ENCODE measurements at places on chromosomes 6 and 20. TPM values are rescaled to one million over a fixed set of nuclear protein-coding genes. Genes with fewer than 3 reads are reported as not detected.

Gene BCL2L1
- total RNA-seq: 30.4 TPM

Gene RAB44
- total RNA-seq: not detected

Gene TCEA2
- 26.5 TPM for total RNA-seq

DNA sequence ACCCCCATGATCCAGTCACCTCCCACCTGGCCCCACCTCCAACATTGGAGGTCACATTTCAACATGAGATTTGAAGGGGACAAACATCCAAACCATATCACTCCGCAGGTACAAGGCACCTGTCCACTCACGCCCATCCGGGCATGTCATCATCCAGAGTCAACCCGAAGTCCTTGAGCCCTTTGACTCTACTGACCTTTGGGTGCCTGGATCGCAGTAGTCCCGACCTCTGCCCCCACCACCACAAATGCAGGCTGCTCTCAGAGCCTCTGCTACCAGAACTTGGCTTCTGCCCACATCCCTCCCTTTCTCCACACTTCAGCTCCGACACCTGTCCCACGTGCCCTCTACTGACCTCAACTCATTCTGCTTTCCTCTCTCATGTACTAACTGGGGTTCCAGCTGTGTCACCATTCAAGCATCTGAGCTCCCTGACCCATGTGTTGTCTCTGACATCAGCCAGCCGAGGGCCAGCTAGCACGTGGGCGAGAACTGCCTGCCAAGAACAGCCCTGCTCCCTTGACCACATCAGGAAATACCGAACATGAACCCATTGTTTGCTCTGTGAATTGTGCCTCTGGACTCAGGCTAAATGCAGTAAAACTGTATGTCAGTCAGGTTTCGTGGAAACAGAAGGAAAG, 498.3 kb upstream of the SULF2 start:
- no peak for DNase-seq

GRCh38 chr6:1538810-1539478, 70.8 kb upstream of the FOXC1 start:
- no peak for DNase-seq

GRCh38 chr6:44548319-44548718, 160.8 kb downstream of the CDC5L start:
- no peak for DNase-seq

DNA sequence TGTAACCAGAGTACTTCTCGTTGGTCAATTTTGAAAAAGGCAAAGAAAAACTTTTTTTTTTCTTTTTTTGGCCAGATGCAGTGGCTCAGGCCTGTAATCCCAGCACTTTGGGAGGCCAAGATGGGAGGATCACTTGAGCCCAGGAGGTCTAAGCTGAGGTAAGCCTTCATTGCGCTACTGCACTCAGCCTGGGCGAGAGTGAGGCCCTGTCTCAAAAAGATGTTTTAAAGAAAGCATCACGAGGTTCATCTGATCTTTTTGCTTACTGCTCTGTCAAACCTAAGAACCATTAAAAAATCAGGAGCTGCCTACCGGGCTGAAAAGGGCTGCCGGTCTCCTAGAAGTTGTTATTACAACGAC, 607 bp downstream of the LYRM2 start:
- peak; percentile 10 for DNase-seq

GRCh38 chr20:17934141-17934862, 34.3 kb downstream of the SNX5 start:
- no peak for DNase-seq

GRCh38 chr6:34964564-34964963, 75.5 kb downstream of the ANKS1A start:
- DNase-seq: peak; percentile 34

Gene CD164
- 67.1 TPM for total RNA-seq

DNA sequence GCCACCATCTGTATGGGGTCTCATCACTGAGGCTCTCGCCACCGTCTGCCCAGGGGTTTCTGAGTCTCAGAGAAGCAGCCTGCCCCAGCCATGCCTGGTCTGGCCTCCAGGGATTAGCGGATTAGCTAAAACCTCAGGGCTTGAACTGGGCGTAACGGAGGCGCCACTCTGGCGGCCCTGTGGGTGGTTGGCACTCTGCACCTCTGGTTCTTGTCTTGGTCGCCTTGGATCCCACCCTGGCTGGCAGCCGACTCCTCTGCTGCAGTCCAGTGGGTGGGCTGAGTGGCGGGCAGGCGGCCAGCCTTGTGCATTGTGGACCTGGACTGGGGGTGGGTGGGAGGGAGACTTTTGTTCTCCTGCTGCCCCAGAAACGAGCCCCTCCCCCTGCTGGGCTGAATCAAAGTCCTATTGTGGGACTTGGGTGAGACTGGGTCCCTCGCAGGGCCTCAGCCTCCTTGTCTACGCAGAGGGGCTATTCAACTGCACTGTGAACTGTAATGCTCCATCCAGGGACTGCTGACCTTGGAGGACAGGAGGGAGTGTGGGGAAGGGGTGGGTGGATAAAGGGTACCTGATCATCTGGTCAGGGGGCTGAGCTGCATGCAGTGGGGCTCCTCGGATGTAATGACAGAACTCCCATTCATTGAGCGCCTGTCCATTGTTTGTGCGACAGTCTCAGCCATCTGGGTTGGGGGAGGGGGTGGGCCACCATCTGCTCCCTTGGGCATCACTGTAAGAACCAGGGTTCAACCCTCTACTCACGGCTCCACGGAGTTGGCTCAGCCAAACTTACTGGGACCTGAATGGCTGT, 23.9 kb downstream of the SUN5 start:
- no peak for DNase-seq

Gene FERMT1
- 1.1 TPM for total RNA-seq

Gene EDN1
- total RNA-seq: 6.3 TPM

Gene SIGLEC1
- total RNA-seq: 0.82 TPM

Gene ISM1
- 0.54 TPM for total RNA-seq

Gene SMLR1
- not detected for total RNA-seq

Gene SLC22A2
- 0.36 TPM for total RNA-seq

Gene VARS2
- 49.5 TPM for total RNA-seq

Gene DEFB114
- total RNA-seq: not detected

DNA sequence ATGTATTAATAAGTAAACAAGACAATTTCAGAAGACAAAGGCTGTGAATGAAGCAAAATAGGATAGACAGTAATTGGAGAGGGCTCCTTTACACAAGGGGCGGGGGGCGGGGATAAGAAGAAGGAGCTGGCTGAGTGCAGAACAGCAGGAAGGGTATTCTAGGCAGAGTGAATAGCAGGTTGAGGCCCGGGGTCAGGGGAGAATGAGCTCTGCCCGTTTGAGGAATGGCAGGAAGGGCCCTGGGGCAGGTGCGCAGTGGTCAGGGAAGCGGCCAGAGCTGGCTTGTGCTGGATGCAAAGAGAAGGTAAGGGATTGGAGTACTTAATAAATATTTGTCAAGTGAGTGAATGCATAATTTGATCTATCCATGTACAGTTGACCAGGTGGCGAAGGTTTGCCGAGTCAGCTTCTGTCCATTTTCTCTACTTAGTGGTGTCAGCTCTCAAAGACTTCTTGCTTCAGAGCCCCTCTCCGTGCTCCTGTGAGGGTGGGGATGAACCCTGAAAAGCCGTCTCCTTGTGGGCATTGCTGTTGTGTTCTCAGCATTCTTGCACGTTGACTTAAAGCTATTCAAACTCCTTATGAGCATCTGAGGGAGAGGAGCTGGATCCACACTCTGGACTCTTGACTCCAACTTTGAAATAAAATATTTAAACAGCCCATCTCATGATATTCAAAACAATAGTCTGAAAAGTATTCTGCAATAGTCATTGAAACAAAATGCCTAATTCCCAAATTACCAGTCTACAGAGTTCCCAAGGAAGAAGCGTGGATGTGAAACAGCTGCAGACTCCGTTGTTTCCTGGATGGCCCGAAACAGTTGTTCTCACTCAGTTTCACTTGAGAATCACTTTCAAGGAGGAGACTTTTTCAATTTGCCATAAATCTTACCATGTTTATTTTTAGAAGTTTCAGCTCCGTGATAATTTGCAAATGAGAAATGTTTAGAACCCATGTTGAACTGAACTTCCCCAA, 105.1 kb downstream of the EDN3 start:
- DNase-seq: no peak

- DNase-seq: no peak
Observed at GRCh38 chr6:2197177-2197671, 48.2 kb downstream of the GMDS start.

DNA sequence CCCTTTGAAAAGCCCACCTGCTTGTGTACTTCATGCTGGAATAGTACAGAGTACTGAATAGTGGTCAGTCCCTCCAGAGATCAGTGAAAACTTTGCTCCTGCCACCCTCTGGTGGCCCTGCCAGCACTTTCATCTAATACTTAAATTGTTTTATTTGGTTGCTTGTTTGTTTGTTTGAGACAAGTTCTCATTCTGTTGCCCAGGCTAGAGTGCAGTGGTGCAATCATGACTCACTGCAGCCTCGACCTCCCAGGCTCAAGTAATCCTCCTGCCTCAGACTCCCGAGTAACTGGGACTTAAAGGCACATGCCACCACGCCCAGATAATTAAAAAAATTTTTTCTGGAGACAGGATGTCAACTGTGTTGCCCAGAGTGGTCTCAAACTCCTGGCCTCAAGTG, 9.1 kb downstream of the FAM83D start:
- no peak for DNase-seq

- DNase-seq: no peak
Observed at GRCh38 chr20:31662372-31662854, 24.7 kb downstream of the COX4I2 start.

Gene DNMT3B
- total RNA-seq: 9.3 TPM

GRCh38 chr20:10463622-10464021, 28.5 kb downstream of the SLX4IP start:
- DNase-seq: no peak

GRCh38 chr6:27720607-27721580, 191.3 kb downstream of the OR2B2 start:
- no peak for DNase-seq

Gene SIM1
- total RNA-seq: not detected

Gene ANGPT4
- 0.09 TPM for total RNA-seq

Gene HLA-DRB5
- total RNA-seq: not detected

DNA sequence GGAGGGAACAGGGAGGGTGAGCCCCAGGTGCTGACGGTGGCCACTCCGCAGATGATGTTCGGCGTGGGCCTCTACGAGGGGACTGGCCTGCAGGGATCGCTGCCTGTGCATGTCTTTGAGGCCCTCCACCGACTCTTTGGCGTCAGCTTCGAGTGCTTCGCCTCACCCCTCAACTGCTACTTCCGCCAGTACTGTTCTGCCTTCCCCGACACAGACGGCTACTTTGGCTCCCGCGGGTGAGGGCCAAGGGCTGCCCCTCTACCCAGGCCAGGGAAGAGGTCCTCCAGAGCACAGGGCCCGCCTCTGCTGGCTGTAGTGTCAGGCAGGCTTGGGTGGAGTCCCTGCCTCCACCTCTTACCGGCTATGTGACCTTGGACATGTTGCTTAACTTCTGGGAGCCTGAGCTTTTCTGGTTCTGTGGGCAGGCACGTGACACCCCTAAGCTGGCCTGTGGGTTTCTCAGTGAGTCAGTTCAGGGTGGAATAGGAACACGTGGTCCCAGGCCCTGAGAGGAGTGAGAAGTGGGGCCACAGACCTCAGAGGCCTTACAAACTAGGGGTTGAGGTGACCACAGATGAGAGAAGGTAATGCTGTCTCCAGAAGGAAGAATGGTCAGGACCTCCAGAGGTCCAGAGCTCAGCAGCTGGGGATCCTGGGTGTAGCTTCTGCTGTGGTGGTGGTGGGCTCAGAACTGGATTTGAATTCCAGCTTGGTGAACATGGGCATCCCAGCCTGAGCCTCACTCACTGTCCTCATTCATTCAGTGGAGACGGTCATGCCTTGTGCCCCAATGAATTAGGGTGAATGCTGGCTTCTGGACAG, 11.9 kb downstream of the PCIF1 start:
- DNase-seq: no peak

GRCh38 chr20:57076152-57076652, 190.2 kb downstream of the BMP7 start:
- DNase-seq: no peak

- no peak for DNase-seq
Observed at GRCh38 chr6:24719125-24719971, at the start of gene C6orf62. C6orf62 (minus strand) TSS chr6:24719154; CDS start chr6:24718668, 486 bp downstream.

Gene TBX18
- total RNA-seq: 22.1 TPM

Gene SGK2
- total RNA-seq: 2.3 TPM

GRCh38 chr6:75117701-75118100, 88.2 kb downstream of the COL12A1 start:
- DNase-seq: no peak

Gene COX4I2
- total RNA-seq: not detected

DNA sequence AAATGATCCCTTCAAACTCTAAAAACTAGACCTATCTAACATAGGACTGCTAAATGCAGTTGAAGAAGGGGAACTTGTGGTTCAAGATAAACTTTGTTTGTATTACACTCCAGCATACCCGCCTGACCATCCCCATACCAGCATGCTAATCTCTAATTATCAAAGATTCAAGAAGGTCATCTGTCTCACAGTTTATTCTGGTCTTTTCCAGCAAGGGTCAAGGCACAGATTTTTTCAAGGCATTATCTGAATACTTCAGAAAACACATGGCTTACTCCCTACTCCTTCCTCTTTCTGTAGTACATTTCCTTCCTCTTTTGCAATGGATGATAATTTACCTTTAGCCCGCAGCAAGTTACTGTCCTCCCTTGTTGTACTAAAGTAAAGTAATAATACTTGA, 174.1 kb downstream of the PKHD1 start:
- DNase-seq: no peak

GRCh38 chr6:130018744-130019325, 454 bp downstream of the L3MBTL3 start:
- peak; percentile 2 for DNase-seq

DNA sequence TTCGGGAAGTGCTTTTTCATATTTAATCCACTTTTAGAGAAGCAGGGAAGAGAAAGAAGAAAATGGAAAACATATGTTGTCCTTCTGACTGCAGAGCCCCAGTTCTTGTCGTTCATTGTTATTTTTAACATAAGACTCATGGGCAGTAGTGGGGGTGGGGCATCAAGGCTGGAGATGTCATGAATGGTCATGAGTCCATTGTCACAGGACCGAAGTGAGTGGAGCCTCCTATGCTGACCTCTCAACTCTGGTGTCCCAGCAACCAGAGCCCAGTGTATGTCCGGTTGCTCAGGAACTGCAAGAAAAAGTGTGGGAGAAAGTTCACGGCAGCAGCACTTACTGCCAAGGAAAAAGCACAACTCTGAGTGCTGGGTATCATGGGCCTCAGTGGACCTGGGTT, 108.6 kb downstream of the BANF2 start:
- DNase-seq: no peak

Gene CD93
- total RNA-seq: 15.9 TPM

GRCh38 chr6:142846459-142846831, 98.5 kb downstream of the HIVEP2 start:
- DNase-seq: no peak

- DNase-seq: no peak
Observed at GRCh38 chr20:32918751-32919150, 60.0 kb downstream of the EFCAB8 start.

- DNase-seq: no peak
Observed at GRCh38 chr6:69883551-69883950, 17.2 kb downstream of the COL19A1 start.
